ENCODE measurements at places on chromosomes 2 and 18.
A peak's percentile ranks its signal among the peaks of the same experiment; 100 is the strongest.

GRCh38 chr2:88517759-88518201 is 65.3 kb upstream of the FOXI3 start:
- DNase-seq = no peak

DNA sequence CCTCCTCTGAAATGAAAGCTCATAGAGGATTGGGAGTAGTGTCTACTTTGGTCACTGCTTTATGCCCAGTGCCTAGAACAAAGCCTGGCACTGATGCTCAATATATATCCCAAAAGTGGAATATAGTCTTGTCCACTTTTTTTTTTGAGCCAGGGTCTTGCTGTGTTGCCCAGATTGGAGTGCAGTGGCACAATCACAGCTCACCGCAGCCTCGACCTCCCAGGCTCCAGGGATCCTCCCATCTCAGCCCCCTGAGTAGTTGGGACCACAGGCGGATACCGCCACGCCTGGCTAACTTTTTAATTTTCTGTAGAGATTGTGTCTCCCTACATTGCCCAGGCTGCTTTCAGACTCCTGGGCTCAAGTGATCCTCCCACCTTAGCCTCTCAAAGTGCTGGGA is 3.8 kb downstream of the FKBP7 start:
- no peak for DNase-seq

GRCh38 chr2:234164493-234165413 is 114.3 kb downstream of the SPP2 start:
- no peak for DNase-seq

- DNase-seq = no peak
Observed at GRCh38 chr18:8106603-8107002, 502.6 kb upstream of the RAB12 start.

DNA sequence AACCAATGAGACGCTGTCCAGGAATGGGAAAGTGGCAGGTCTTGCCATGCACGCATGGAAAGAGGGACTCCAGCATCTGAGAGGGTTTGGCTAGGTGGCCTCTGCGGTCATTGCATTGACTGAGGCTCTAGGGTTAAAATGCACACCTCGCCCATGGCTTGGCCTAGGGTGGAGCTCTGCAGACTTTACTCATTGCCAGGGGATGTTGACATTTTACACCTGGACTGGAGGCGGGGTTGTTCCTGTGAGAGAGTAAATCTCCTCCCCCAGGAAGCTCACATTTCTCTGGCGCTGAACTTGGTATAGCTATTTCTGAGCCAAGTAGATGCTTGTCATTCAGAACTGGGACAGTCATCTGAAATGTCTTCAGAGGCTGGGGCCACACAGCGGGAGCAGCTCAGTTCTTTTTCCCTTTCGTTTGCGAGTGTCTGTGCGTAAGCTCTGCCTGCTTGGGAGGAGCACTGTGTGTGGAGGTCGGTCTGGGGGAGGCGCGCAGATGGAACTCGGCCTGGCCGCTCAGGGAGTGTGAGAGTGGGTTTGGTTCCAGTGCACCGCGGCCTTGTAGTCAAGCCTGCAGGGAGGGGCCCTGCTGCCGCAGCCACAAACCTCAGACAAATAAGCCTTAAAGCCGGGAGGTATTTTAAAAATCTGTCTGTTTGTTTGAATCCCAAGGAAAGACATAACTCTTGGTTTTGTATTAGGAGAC is 76.5 kb downstream of the LPIN1 start:
- peak; percentile 29 for DNase-seq

- peak; percentile 80 for DNase-seq
Observed at GRCh38 chr2:75627902-75628504, 18.6 kb upstream of the MRPL19 start.

DNA sequence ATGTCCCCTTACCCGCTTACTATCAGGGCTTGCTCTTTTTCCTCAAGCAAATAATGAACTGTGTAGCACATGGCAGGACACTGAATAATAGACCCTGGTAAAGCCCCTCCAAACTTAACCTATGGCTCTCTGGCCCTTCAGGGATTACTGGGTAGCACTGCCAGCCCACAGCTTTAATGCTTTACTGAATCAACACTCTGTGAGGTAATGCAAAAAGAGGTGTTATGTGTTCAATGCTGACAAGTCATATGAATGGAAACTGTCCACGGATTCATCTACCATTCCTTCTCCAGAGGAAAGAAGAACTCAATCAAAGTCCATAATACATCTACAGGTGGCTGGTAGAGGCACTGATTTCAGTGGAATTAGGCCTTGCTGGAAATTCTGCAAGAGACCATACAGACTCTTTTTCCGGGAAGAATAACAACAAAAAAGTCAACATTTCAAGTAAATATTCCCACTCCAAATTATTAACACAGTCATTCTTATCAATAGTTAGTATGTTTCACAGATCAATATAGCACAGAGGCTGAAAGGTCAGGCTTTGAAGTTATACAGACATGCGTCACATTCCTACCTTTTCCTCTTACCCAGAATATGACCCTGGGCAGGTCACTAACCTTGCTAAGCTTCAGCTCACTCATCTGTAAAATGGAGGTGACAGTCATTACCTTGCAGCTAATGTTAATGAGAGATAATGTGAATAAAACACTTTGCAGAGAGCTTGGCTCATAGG is 13.8 kb upstream of the MYOM1 start:
- DNase-seq = no peak

- no peak for DNase-seq
Observed at GRCh38 chr2:178756343-178756742, 50.9 kb downstream of the TTN start.

DNA sequence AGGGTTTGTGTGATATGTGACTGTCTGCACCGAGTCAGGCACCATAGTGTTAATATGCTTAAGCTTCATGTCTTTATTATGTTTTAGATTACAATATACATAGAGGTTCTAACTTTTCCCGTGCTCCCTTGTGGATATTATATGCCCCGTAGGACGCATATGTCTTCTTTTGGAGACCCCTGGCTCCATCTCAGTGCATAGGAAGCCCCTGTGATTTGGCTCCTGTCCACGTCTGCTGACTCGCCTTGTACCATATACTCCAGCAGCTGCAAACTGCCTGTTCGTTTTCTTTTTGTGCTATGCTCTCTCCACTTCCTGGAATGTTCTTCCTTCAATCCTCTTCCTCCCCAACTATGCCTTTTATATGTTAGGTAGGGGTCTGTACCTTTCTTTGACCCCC is 110.9 kb downstream of the PTRHD1 start:
- DNase-seq = no peak

Data from left kidney (tissue), 8 donors.